MV-4-11 (cell line): ENCODE measurements at places on chromosomes 7 and 10.

GRCh38 chr10:47308775-47309174 lies 8.8 kb downstream of the GDF10 start:
- no peak for DNase-seq

GRCh38 chr10:52318136-52318701 lies 4.1 kb downstream of the DKK1 start:
- DNase-seq = no peak

GRCh38 chr10:92181575-92181974 lies 109.3 kb downstream of the CPEB3 start:
- DNase-seq = no peak

- DNase-seq = peak; percentile 70
Measured at GRCh38 chr7:129665013-129665401, 53.5 kb downstream of the NRF1 start.

DNA sequence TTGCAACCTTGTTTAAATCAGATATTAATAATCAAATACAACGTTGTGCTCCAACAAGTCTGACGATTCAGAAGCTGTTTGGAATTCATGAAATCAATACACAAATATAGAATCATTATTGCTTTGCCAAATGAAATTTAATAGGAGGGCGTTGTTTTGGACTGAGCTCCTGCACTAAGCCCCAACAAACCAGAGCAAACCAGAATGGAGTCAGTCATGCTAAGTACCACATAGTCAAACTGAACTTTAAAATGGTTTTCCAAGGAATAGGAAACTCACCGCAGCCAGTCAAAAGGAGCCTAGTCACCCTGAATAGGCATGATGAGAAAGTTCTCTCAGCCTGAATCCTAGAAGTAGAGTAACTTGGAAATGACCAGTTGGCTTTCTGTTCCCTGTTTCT lies 53.7 kb downstream of the HACD1 start:
- DNase-seq = no peak

DNA sequence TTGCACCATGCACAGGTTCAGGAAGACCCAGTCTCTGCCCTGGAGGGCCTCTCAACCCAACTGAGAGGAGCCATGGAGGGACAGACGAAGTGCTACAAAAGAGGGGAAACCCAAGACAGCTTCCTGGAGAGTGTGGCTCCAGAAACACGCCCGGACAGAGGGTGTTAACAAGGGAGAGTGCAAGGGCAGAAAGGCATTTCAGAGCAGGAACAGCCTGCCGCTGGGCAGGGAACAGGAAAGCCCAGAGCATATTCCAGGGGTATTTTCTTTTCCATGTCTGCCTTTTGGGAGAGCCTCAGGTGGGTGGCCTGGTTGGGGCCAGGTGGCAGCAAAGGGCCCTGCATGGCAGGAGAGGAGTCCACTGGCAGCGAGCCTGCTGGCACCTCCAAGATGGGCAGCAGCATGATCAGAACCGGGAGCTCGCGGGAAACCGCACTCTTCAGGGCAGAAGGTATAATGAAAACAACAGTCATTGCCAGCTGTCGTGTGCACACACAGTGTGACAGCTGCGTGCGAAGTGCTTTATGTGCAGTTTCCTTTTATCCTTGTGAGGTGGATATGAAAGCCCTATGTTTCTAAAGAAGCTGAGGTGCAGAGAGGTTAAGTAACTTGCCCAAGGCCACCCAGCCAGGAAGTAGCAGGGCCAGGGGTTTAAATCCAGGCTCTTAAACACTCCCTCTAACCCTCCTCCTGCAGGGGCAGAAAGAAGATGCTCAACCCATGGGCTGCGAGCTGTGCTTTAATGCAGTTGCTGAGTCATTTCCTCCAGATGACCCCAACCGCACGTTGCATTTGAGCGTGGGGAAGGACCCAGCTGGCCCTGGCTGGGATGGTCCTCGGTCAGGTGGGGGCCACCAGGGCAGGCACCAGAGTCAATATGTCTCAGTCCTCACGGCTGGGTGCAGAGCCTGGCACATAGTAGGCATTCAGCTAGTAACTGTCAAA lies 128.6 kb downstream of the OAT start:
- peak; percentile 97 for DNase-seq

GRCh38 chr7:90759710-90760109 lies 163.6 kb downstream of the CDK14 start:
- DNase-seq = no peak

- DNase-seq = no peak
Measured at GRCh38 chr10:44397476-44398225, 12.8 kb upstream of the CXCL12 start.

GRCh38 chr10:89648074-89648473 lies 3.0 kb upstream of the PANK1 start:
- no peak for DNase-seq

- no peak for DNase-seq
Measured at GRCh38 chr7:120043250-120043649, 229.7 kb upstream of the KCND2 start.

DNA sequence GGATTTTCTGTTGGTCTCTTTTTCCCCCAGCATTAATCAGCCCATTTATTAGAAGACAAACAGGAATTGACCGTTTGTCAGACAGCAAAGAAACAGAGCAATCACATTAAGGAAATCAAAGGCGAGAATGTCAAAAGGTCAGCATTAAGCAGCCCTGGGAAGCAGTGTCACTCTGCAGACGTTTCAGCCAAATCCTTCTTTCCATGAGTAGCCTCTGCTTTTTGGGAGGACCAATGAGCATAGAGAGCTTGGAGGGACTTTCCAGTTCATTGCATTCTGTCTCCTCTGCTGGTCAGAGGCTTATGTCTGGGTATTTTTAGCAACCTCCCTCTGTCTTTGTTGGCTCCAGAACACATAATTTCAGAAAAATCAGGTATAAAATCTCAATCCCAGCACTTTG lies 481.4 kb downstream of the GALNT17 start:
- no peak for DNase-seq

DNA sequence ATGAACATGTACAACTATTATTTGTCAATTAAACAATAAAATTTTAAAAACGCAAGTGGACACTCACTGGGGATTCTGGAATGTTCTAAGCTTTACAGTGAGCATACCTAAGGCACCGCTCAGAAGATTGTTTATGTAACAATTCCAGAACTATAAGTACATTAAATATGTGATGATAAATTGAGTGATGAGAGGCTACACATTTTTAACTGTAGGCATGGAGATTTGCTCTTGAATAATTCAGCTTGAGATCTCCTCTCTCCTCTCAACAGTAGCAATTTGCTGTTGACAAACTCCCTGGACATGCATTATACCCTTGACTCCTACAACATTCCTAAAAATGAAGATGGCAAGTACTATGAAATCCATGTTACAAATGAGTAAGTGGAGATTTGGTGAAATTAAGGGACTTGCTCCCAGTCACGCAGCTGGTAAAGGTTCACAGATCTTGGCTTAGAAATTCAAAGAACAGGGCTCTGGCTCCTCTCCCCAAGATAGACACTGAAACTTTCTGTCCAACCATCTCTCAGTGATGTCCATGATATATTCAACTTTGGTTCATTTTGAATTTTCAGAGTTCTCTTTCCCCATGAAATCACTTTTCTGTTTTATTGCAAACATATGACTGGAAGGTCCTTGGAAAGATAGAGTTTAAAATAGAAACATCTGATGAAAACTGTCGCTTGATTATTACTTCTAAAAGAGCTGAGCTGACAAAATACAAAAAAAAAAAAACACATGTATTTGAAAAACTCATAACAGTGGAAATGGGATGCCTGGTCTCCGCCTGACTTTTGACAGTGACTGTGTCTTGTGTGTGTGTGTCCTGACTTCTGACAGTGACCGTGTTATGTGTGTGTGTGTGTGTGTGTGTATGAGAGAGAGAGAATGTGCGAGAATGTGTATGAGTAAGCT lies 488.3 kb downstream of the TNS3 start:
- no peak for DNase-seq
